ENCODE measurements at places on chromosomes 16 and 17.

DNA sequence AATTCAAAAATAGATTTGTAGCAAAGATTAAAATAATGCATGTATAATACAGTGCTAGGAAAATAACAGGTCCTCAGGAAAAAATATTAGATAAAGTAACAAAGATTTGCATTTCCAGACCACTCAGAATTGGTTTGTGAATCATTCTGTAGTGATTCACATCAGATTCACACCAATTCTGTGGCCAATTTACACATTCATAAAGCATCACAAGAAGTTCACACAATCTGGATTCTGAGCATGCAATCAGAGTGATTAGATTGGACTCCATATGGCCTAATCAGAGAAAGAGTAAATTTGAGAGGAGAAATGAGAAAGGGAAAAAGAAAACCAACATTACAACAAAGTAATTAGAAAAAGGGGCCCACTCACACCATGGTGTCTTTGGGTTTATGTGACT lies 36.0 kb upstream of the SLC47A1 start:
- no peak for DNase-seq

GRCh38 chr17:44556166-44556831 lies 985 bp upstream of the FZD2 start:
- DNase-seq, result peak; percentile 83

DNA sequence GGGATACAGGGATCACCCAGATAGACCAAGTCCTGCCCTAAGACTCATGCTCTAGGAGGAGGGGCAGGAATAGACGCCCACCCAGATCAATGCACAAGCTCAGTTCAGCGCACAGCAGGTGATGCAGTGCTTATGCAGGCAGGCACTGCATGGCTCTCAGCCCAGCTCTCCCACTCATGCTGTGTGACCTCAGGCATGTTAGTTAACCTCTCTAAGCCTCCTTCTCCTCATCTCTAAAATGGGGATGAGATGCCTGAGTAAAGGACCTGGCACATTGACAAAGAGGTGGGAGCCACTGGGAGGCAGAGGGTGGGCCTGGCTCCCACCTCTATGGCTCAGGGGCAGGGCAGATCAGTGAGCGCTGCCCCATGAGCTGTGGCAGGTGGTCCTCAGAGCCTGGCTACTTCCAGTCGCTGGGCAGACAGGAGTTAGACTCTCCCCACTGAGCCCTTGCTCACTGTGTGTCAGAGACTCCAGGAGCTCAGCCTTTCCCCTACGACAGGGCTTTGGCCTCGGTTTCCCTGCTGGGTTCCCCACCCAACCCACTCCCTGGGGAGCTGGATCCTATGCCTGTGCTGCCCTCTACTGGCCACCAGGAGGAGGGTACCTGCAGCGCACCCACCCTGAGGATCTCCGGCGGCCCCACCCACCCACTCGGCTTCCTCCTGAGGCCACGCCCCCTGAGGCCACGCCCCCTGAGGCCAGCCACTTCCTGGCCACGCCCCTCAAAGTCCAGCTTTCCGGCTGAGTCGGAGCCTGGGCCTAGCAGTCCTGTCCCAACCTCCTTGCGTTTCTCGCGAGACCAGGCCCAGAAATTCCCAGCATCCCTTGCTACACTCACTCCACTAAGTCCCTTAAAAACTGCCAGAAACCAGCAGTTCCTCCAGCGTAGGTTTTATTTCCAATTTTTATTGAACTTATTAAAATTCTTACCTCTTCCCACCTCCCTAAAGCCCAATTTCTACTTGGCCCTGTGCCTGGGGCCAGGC lies 196.1 kb downstream of the GSG1L start:
- DNase-seq, result peak; percentile 70

GRCh38 chr17:74928786-74929185 lies 4.7 kb downstream of the OTOP2 start:
- DNase-seq, result no peak

DNA sequence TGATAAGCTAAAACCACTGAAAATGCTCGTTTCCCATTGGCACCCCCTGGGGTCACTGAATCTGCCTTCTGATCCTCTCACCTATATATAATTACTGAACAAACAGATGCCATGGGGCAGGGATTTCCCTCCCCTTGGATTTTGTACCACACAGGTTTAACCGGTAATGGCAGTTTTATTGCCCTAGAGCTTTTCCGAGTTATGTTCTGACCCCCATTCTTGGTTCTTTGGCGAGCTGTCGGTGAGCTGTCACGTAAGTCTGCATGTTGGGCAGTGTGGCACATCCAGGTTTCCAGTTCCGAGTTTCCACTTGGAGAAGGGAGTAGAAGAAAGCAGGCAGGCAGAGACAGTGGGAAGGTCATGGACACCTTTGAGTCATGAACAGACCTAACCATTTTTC lies 7.1 kb downstream of the TMEM97 start:
- DNase-seq, result peak; percentile 8

DNA sequence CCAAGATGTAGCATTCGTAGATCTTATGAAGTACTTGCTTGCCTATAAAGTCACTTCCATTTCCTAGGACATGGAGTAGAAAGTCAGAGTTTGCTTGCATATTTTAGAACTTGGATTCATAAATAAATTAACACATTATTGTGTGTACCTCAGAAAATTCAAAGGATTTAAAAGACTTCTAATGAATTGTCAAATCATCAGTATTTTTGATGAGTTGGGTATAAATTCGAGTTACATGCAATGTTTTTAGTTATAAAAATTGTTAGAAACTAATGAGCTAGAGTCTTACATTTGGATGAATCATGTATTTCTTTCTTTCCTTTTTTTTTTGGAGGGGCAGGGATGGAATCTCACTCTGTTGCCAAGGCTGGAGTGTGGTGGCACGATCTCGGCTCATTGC lies 156.9 kb upstream of the KCNJ16 start:
- DNase-seq, result no peak

- DNase-seq, result peak; percentile 58
Measured at GRCh38 chr16:84294531-84295142, at the start of gene WFDC1. Gene WFDC1 (plus strand): TSS chr16:84294878. CDS start chr16:84294972, 94 bp downstream.

GRCh38 chr16:74984194-74984528 lies 762 bp downstream of the WDR59 start:
- no peak for DNase-seq

- DNase-seq, result no peak
Measured at GRCh38 chr17:59632398-59632797, 12.7 kb downstream of the CLTC start.

DNA sequence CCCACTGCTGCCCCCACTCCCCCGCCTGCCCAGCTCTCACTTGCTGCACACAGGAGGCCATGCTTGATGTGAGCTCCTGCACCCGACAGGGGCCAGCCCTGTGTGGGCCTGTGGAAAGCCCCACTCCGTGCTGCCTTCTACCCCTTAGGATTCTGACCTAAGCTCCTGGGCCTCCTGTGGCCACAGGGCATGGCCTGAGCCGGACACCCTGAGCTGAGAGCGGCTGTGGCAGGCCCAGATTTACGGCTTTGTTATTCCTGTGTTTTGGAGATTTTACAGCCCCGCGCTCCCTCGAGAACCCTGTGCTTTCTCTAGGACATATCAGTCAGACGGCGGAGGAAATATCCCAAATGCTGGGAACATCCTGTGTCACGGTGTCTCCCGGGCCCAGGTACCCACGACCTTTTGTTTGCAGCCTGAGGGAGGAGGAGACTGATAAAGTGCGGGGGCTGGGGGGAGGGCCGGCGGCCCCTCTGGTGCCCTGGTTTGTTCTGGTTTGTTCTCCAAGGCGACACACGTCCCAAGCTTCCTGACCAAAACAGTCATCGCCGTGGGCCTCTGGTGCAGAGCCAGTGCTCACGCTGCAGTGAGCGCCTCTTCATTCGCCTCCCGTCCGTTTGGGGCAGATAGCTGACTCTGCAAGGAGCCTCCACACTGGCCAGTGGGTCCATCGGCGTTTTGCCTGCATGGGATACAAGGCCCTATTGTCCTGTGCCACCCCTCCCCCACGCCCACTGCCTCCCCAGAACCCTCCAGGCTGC lies 363.4 kb downstream of the C16orf95 start:
- DNase-seq, result no peak

DNA sequence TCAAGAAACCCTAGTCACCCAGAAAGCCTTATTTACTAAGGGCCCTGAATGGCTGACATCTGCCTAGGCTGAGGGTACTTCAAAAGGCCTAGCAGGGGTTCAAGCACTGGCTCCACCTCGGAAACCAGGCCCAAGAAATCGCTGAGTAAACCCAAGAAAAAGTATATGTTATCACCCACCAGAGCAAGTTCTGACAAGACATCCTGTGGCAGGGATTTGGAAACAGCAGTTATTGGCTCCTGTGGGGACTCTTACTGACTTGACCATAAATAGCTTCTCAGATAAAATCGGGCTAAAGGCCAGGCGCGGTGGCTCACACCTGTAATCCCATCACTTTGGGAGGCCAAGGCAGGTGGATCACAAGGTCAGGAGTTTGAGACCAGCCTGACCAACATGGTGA lies 12.2 kb downstream of the ATP6V0D1 start:
- DNase-seq, result no peak

GRCh38 chr16:57479976-57480753 lies 6.1 kb downstream of the DOK4 start:
- peak; percentile 83 for DNase-seq

GRCh38 chr17:9451934-9452333 lies 123.7 kb downstream of the STX8 start:
- no peak for DNase-seq

- no peak for DNase-seq
Measured at GRCh38 chr17:61409301-61410112, 9.9 kb downstream of the TBX2 start.

All from H1 (cell line).